ENCODE measurements at places on chromosomes 12 and 14.

- DNase-seq = no peak
These were observed 23.7 kb upstream of the PPP1R13B start for GRCh38 chr14:103870891-103871595.

GRCh38 chr12:124664395-124665111 lies 97.1 kb upstream of the NCOR2 start:
- no peak for DNase-seq

GRCh38 chr12:92047393-92047826 lies 98.2 kb downstream of the BTG1 start:
- no peak for DNase-seq

- no peak for DNase-seq
These were observed 132.3 kb upstream of the CRY1 start for GRCh38 chr12:107225635-107226034.

DNA sequence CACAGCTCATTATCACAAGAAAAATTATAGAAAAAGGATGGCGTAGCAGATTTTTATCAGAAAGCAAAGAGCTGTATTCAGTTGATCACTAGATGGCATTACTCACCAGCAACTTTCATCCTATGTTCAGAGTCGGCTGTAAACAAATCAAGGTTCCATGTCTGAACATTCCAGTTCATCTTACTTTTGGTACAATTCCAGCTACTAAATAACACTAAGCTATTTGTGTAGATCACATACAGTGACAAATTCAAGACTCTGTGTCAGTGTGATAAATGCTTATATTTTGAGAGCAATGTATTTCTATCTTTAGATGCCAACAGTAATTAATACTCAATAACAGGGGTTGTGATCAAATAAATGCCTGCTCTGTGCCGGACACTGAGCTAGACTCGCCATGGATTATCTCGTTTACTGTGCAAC lies 30.1 kb downstream of the NRDE2 start:
- DNase-seq = no peak

- DNase-seq = no peak
These were observed at the start of gene KLRC4 for GRCh38 chr12:10409392-10409791. Gene KLRC4 (minus strand): TSS chr12:10409757. CDS start chr12:10409575, 182 bp downstream.
